Ecto neural progenitor cell (in vitro differentiated cells): ENCODE measurements at places on chromosomes 16 and 17.
A peak's percentile ranks its signal among the peaks of the same experiment; 100 is the strongest.

- no peak for DNase-seq
Observed at GRCh38 chr16:51464996-51465395, 313.9 kb upstream of the SALL1 start.

- no peak for DNase-seq
Observed at GRCh38 chr16:70677499-70678120, 8.2 kb downstream of the MTSS2 start.

DNA sequence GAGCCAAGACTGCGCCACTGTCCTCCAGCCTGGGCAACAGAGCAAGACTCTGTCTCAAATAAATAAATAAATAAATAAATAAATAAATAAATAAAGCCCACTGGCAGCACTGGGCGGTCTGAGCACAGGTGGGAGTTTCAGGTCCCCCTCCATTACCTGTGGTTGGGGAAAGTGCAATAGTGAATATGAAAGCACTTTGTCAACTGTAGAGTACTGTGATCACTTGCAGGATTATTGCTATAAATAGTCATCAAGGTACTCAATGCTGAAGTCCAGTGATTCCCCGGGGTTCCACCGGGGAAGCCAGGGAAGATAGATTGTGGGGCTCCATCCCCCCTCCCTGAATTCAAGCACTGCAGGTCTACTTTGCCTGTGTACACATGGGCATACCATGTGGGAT, 42.7 kb upstream of the CPNE2 start:
- no peak for DNase-seq

DNA sequence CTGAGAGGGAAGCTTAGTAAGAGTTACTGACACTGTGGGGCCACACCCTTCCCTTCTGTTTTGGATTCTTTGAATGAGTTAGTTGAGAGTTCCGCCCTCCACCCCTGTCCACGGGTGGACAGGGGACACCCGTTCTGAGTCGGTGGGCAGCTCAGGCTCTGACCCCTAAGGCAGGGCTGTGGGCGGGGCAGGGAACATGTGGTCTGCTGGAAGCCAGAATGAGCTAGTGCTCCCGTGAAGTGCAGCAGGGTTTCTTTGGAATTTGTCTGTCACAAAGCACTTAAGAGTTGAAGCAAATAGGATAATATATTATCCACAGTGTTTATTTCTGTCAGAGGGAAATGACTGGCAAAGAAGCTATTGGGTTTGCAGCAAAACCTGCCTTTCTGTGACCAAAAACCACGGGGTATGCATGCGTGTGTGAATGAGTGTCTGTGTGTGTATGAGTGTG, 90.1 kb downstream of the CLEC16A start:
- no peak for DNase-seq

- DNase-seq = no peak
Observed at GRCh38 chr17:31078290-31078689, 16.5 kb upstream of the NF1 start.

DNA sequence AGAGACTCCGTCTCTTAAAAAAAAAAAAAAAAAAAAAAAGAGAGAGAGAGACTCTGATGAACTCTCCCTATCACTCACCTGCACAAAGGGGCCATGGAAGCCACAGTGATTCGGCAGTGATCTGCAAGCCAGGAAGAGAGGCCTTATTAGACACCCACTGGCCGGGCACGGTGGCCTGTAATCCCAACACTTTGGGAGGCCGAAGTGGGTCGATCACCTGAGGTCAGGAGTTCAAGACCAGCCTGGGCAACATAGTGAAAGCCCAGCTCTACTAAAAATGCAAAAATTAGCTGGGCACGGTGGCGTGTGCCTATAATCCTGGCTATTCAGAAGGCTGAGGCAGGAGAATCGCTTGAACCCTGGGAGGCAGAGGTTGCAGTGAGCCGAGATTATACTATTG, 198.5 kb upstream of the WSCD1 start:
- no peak for DNase-seq

- DNase-seq = no peak
Observed at GRCh38 chr17:57578608-57579225, 166.4 kb downstream of the CCDC182 start.

DNA sequence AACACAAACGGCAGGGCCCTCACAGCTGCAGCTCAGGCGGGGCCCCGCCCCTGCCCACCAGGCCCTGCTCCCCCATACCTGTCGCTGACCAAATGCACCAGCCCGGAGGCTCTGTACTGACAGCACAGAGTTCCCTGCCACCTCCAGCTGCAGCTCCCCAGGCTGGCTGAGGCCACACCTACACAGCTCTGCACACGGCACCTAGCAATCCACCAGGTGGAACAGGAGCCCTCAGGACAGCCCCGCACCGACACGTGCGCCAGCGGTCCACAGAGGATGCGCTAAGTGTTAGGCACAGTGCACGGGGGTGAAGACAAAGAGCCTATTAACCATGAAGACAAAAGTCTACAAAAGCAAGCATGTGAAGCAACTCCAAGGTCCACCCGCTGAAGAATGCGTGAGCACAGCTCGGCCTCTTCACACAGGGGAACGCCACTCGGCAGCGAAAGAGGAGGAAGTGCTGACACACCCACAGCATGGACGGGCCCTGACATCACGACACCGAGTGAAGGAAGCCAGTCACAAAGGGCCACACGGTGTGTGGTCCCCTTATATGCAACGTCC, 5.4 kb downstream of the ZCCHC14 start:
- DNase-seq = no peak

- no peak for DNase-seq
Observed at GRCh38 chr17:31754239-31754945, 104.7 kb downstream of the COPRS start.

- no peak for DNase-seq
Observed at GRCh38 chr16:85266857-85267256, 154.6 kb upstream of the CIBAR2 start.

DNA sequence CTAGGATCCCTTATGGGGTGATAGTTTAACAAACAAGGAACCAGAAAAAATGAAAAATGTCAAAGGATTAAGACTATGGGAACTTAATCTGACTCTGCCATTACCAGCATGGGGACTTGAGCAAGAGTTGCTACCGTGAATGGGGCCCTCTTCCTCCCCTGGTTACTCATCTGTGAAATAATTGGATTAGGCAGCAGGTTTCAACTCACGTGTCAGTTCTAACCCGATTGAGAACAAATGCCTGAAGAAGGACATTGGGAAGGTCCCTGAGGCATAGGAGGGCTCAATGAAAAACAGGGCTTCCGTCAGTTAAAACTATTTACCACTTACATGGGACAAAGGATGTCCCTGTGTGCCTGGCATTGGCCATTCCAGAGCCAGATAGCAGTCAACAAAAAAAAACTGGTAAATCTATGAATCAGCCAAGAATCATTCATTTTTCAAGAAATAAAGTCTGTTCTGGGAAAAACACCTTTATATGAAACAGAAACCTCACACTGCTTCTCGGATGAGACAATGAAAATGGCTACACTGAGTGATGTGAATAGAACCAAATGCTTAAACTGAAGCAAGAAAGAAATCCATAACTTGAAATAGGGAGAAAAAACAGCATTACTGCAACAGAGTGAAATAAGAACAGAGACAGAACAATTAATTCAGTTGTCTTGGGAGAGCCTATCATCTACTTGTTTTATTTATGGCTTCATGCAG, 104.3 kb downstream of the ADAMTS18 start:
- DNase-seq = peak; percentile 52

DNA sequence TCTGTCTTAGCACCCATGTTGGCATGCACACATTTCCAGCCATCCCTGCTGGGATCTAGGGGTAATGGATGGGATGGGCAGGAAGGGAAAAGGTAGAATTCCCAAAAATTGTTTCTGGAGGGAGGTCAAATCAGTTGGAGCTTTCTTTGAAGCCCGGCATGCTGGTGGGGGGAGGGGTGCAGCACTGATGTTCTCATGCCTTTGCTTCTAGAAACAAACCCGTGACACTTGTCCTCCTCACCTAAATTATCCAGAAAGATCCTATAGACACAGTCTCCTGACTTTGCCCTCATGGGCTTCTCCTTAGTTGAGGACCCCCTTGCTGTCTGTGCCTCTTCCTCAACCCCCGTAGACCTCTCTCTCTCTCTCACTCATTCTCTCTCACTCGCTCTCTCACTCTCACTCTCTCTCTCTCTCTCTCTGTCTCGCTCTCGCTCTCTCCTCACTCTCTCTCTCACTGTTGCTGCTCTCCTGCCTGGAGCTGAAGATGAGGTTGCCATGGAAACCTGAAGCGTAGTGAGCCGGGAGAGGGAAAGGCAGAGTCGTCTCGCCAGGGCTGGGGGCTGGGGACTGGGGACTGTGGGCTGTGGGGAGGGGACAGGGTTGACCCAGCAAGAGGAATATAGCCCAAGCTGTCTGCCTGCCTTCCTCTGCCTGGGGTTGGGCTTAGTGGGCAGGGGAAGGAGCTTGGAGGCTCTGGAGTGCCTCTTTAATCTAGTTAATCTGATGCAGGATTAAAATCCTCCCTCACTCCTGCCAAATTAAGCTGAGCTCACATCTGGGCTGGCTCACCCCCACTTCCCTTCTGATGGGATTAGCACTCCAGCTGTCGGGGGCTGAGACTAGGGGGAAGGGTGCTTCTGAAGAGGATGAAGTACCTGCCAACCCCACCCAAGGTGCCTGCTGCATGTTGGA, 16.1 kb downstream of the LASP1 start:
- peak; percentile 89 for DNase-seq

GRCh38 chr17:13415871-13416416, 185.8 kb downstream of the HS3ST3A1 start:
- no peak for DNase-seq

DNA sequence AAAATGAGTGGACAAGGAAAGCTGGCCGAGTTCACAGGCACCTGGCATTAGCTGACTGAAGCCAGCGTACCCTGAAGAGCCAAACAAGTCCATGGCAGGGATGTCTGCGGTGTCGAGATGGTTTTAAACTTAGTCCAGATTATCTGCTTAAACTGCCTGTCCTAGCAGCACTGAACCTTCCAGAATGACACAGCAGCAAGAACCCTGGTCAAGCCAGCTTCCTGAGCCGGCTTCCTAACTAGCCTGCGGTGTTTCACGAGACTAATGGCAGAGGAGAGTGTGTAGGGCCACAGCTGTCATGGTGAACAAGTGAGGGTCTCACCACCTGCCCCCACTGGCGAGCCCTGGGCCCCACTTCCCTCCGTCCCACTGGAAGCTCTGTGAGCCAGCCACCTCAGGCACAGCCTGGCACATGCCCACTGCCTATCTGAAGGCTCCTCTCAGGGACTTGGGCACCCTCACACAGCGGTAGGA, 28.8 kb upstream of the MTSS2 start:
- no peak for DNase-seq

DNA sequence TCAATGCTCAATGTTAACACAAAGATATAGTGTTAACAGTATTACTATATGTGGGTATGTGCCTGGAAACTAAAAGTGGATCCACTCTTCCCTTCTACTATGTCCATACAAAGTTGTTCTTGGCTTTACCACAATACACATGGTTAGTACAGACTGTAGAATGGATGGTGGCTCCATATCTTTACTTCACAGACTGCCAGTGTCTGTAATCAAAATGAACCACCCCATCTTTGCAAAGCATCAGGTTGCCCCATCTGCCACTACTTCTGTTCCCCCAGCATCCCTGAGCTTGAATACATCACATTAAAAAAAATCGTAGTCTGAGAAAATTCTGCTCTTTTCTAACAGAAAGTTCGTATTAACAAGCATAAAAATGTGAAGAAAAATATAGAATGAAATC, 30.0 kb downstream of the USP32 start:
- DNase-seq = no peak

DNA sequence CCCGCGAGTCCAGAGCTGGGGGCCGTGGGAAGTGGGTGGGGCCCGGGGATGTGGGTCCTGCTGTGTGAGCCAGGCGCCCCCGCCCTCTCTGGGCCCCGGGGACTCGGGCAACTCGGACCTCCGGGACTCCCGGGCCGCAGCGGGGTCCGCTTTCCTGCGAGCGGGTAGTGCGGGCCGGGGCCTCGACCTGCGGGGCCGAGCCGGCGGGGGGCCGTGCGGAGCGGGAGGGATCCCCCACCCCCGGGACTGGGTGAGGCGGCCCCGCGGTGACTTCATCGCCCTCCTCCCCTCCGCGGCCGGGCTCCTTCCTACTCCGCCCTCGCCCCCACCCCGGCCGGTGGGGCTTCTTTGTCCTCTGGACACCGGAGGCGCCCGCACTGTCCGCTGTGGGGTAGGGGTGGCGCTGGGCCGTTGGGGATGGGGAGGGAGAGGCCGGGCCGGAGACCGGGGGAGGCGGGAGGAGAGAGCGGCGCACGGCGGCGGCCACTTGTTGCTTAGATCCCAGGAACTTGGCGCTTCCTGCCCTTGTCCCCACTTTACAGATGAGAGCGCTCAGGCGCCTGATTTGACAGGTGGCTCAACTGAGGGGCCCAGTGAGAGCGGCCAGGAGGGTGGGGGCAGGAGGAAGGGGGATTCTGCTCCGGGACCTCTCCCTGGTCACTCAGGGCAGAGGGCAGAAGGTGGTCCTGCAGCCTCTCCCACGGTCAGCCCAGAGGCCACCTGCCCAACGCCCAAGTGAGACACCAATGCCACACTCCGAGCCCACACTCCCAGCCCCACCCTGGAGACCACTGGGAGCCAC, 874 bp downstream of the CMTM3 start:
- peak; percentile 73 for DNase-seq

GRCh38 chr16:78993346-78993745, 607.2 kb downstream of the MAF start:
- no peak for DNase-seq

DNA sequence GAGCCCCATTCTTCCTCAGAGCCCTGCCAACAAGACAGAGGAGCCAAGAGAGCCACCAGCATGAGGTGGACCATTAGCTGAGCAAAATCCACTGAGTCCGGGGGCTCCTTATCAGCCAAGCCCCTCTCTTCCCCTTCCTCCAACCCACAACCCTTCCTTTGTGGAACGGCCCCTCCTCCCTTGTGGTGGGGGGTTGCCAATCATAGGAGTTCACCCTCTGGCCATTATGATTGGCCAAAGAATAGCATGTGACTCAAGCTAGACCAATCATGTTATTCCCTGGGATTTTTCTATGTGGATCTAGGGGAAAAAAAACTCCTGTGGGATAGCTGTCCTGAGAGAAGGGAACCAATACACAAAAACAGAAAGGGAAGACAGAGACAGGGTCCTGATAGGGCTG, 120.5 kb downstream of the C16orf95 start:
- no peak for DNase-seq

- DNase-seq = no peak
Observed at GRCh38 chr16:52643006-52643405, 96.1 kb upstream of the TOX3 start.

DNA sequence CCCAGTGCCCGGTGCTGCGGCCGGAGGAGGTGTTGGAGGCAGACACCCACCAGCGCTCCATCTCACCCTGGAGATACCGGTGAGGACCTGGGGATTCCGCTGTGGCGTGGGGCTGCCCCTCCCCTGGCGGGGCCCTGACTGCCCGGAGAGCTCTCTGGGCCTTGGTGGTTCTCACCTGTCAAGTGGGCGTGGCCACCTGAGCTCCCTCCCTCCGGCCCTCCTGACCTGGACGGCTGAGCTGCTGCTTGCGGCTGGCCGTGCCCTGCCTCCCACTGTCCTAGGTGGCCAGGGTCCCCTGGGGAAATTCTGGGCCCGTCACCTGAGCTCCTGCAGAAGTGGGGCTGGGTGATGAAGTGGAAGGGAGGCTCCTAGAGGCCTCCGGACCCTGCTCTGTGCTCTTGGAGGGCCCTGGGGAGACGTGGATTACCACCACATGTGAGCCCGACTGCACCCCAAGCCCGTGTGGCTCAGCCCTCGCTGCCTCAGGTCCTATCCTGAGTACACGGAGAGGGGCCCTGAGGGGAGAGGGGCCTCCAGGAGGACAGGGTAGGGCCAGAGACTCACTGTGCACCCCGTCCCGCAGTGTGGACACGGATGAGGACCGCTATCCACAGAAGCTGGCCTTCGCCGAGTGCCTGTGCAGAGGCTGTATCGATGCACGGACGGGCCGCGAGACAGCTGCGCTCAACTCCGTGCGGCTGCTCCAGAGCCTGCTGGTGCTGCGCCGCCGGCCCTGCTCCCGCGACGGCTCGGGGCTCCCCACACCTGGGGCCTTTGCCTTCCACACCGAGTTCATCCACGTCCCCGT, 1.1 kb downstream of the IL17C start:
- DNase-seq = peak; percentile 61
